ENCODE measurements at places on chromosomes 4 and X.
A peak's percentile ranks its signal among the peaks of the same experiment; 100 is the strongest.

- no peak overlapping the region for H3K4me3 ChIP-seq
- no peak for DNase-seq
- no peak overlapping the region for H3K27ac ChIP-seq
- no peaks in the 10 kb centered on the region for H3K27me3 ChIP-seq
- no peaks in the 10 kb centered on the region for H3K4me1 ChIP-seq
- H3K36me3 ChIP-seq: no peaks in the 10 kb centered on the region
Measured at GRCh38 chr4:170776983-170777382, 687.2 kb upstream of the AADAT start.

GRCh38 chrX:80751456-80751855 lies 58.2 kb downstream of the BRWD3 start:
- peaks cover 2% of the 10 kb centered on the region for H3K36me3 ChIP-seq
- no peaks in the 10 kb centered on the region for H3K4me1 ChIP-seq
- no peak overlapping the region for H3K27ac ChIP-seq
- DNase-seq: no peak

GRCh38 chr4:7897811-7898210 lies 41.9 kb downstream of the AFAP1 start:
- no peak overlapping the region for H3K4me3 ChIP-seq
- H3K36me3 ChIP-seq: no peaks in the 10 kb centered on the region
- H3K27me3 ChIP-seq: no peaks in the 10 kb centered on the region
- DNase-seq: no peak

DNA sequence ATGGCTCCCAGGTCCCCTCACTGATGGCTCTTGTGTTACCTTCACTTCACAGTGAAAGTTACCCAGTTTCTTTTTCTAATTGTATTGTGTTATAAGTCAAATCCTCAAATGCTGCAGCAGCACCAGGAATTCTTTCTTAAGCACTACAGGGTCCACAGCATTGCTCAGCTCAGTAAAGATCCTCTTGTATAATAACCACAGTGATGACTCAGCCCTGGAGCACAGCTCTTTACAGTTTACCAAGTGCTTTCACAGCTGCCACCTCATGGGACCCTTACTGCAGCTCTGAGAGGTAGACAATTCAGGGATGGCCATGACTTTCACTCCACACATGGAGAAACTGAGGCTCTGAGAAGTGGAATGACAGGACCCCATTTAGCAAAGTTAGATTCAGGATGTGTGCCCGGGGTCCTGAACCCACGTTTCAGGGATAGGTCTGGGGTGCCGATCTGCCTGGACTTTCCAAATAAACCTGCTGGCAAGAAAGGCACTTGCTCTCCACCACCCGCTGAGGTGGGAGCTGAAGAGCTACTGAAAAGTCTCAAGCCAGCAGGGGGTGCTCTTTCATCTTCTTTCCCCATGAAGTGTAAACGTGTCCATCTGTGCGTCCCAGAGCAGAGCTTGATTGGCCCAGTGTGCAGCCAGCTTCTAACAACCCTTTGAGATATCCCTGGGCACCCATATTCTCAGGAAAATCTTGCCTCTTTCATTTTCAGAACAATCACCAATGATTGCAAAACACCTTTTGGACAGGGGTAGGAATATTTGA lies 35.7 kb upstream of the GABRQ start:
- H3K36me3 ChIP-seq: no peaks in the 10 kb centered on the region
- H3K4me3 ChIP-seq: no peak overlapping the region
- no peaks in the 10 kb centered on the region for H3K4me1 ChIP-seq
- H3K27ac ChIP-seq: no peak overlapping the region

DNA sequence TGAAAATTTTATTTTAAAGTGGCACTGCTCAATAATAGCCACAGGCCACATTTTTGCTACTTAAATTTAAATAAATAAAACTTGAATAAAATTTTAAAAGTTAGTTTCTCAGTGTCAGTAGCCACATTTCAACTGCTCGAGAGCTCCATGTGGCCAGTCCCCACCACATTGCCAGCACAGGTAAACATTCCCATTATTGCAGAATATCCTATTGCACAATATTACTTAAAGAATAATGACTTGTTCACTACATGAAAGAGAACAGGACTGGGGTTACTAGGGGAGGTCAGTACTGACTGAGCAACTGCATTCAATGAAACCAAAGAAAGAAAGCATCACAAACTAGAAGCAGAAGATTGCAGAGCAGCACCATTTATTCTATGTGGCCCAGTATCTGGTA lies 2201.6 kb upstream of the TENM3 start:
- no peak overlapping the region for H3K27ac ChIP-seq
- no peaks in the 10 kb centered on the region for H3K36me3 ChIP-seq
- no peaks in the 10 kb centered on the region for H3K4me1 ChIP-seq
- DNase-seq: no peak
- no peaks in the 10 kb centered on the region for H3K27me3 ChIP-seq

DNA sequence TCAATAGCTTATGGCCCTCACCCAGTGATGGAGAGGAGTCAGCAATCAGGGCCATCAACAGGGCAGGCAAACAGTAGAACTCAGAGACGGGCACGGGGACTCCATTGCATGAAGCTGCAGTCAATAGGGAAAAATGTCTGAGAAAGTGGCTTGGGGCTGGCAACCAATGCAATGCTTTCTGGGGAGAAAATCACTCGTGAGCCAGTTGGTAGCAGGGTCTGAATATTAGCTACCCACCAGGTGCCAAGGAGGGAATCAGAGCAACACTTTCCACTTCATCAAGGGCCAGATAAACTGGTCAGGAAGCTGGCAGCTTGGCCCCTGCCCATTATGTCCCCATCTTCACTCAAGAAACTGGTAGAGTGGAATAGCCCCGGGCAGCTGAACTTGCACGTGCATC lies 80.7 kb downstream of the STARD8 start:
- no peak overlapping the region for H3K4me3 ChIP-seq
- no peak overlapping the region for H3K27ac ChIP-seq

DNA sequence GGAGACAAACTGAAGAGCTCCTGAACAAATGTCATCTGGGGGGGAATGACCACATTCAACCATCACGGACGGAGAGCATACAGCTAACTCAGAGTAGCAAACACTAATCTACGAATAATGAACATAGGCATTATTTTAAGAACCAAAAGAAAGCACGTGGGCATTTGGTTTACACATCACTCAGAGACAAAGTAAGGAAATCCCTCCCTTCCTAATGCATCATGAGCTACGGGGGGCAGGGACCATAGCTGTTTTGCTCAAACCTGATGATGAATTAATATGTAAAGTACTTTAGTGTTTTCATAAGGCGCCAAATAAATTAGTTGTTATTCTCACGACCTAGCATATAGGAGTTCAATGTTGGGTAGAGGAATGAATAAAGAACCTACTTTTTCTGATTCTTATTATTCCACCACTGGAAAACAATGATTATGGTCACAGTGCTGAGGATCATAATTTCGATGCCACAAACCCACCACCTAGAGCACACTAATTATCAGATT lies 11.7 kb upstream of the TMEM156 start:
- peaks cover 45% of the 10 kb centered on the region for H3K4me1 ChIP-seq
- H3K36me3 ChIP-seq: no peaks in the 10 kb centered on the region
- H3K27ac ChIP-seq: peak overlapping the region; percentile 95
- DNase-seq: peak; percentile 78
- H3K27me3 ChIP-seq: no peaks in the 10 kb centered on the region

DNA sequence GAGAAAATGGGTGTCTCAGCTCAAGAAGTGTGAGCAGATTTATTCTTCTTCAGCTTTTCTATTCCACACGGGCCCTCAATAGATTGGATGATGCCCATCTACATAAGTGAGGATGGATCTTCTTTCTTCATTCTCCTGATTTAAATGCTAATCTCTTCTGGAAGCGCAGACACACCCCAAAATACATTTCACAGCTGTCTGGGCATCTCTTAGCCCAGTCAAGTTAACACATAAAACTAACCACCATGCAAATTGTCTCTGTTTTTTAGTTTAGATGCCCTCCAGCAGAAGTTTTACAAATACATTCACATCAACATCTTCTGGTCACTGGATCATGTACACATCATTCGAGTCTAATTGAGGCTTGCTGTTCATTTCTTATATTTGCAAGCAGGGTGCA lies 249.0 kb upstream of the VCX3A start:
- no peak overlapping the region for H3K4me3 ChIP-seq
- H3K4me1 ChIP-seq: no peaks in the 10 kb centered on the region
- no peak for DNase-seq
- no peak overlapping the region for H3K27ac ChIP-seq
- H3K36me3 ChIP-seq: no peaks in the 10 kb centered on the region

GRCh38 chrX:124975456-124975855 lies 344.2 kb upstream of the TEX13C start:
- DNase-seq: no peak
- H3K4me1 ChIP-seq: no peaks in the 10 kb centered on the region
- H3K4me3 ChIP-seq: no peak overlapping the region
- no peak overlapping the region for H3K27ac ChIP-seq
- H3K36me3 ChIP-seq: no peaks in the 10 kb centered on the region

DNA sequence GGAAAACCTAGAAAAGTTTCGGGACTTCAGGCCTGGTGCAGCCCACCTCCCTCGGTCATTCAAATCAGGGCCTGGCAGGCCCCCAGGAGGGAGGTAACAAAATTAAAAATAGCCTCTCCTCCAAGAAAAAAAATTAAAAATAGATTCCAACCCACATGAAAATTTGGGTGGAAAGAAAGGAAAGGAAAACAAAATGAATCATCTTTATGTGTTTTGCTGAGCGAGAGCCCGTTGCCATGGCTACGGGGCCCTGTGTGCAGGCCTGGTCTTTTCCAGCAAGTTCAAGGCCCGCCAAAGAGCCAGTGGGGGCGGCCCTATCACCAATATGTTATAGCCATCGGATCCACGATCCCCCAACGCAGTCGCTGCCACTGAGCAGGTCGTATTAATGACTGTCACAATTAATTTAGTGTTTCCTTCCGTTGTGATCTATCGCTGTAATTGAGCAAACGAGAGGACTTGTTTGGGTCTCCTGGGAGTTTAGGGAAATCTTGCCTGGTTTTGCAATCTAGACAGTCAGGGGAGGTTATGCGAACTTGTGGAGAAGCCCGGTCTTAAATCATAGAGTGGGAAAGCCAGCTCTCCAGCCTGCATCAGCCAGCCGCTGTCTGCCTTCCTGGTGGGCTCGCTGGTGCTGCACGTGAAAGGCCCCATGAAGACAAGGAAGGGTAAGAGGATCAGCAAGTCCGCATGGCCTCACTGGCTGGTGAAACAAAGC lies 452.4 kb downstream of the BCOR start:
- no peaks in the 10 kb centered on the region for H3K27me3 ChIP-seq
- H3K27ac ChIP-seq: no peak overlapping the region
- H3K36me3 ChIP-seq: no peaks in the 10 kb centered on the region
- H3K4me1 ChIP-seq: no peaks in the 10 kb centered on the region
- no peak for DNase-seq

DNA sequence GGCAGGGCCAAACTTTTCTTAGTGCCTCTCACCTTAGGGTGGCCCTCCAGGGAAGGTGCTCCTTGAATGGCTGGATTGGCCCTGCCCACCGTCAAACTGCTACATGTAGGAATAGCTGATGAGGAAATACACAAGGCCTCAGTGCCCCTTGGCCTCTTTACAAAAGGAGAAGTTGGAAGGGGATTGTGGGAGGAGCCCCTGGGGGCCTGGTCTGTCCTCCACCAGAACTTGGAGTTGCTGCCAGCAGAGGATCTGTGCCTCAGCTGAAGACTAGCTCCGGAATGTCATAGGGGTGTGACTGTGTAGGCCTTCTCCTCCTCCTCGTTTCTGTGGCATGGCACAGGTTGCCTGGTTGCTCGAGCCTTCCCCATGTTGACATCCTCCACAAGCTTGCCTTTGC lies 142.7 kb downstream of the AMMECR1 start:
- H3K4me3 ChIP-seq: no peak overlapping the region
- H3K4me1 ChIP-seq: peaks cover 12% of the 10 kb centered on the region
- peaks cover 2% of the 10 kb centered on the region for H3K36me3 ChIP-seq
- no peak for DNase-seq

GRCh38 chr4:36325499-36325898 lies 44.1 kb downstream of the DTHD1 start:
- no peaks in the 10 kb centered on the region for H3K27me3 ChIP-seq
- H3K36me3 ChIP-seq: no peaks in the 10 kb centered on the region
- DNase-seq: peak; percentile 81

DNA sequence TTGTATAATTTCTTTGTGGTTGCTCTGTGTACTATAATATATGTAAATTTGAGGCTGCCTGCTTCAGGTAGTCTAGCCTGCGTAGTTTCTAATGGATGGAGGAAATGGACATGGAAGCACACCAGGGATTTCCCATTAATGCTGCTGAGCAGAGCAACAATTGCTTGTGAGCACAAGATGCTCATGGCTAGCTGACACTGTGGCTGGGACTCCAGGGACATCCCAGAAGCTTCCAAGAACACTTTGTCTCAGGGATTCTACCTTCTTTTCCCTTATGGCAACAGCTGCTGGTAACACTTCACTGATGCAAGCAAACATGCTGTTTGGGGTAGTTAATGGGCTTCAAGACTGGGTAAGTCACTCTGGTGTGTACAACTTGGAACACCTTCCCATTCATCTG lies 66.1 kb downstream of the TENT5D start:
- no peak overlapping the region for H3K4me3 ChIP-seq
- H3K4me1 ChIP-seq: no peaks in the 10 kb centered on the region
- no peak overlapping the region for H3K27ac ChIP-seq
- DNase-seq: no peak
- no peaks in the 10 kb centered on the region for H3K27me3 ChIP-seq
- no peaks in the 10 kb centered on the region for H3K36me3 ChIP-seq

GRCh38 chr4:135281230-135281629 lies 1079.6 kb upstream of the PABPC4L start:
- H3K27ac ChIP-seq: no peak overlapping the region
- no peaks in the 10 kb centered on the region for H3K4me1 ChIP-seq
- H3K36me3 ChIP-seq: no peaks in the 10 kb centered on the region
- no peak for DNase-seq
- no peaks in the 10 kb centered on the region for H3K27me3 ChIP-seq

GRCh38 chrX:154654372-154654771 lies 993 bp upstream of the CTAG2 start:
- H3K4me3 ChIP-seq: no peak overlapping the region
- H3K36me3 ChIP-seq: no peaks in the 10 kb centered on the region
- H3K4me1 ChIP-seq: no peaks in the 10 kb centered on the region
- no peak for DNase-seq
- H3K27me3 ChIP-seq: no peaks in the 10 kb centered on the region
